Activated CD4-positive, alpha-beta T cell treated with anti-CD3 and anti-CD28 coated beads for 1 hour (primary cell): ENCODE measurements at places on chromosomes 7 and 10.

- no peak for DNase-seq
Observed at GRCh38 chr7:43757073-43757720, 1.3 kb upstream of the BLVRA start.

GRCh38 chr10:1289591-1289990 is 233.4 kb downstream of the WDR37 start:
- DNase-seq, result no peak

DNA sequence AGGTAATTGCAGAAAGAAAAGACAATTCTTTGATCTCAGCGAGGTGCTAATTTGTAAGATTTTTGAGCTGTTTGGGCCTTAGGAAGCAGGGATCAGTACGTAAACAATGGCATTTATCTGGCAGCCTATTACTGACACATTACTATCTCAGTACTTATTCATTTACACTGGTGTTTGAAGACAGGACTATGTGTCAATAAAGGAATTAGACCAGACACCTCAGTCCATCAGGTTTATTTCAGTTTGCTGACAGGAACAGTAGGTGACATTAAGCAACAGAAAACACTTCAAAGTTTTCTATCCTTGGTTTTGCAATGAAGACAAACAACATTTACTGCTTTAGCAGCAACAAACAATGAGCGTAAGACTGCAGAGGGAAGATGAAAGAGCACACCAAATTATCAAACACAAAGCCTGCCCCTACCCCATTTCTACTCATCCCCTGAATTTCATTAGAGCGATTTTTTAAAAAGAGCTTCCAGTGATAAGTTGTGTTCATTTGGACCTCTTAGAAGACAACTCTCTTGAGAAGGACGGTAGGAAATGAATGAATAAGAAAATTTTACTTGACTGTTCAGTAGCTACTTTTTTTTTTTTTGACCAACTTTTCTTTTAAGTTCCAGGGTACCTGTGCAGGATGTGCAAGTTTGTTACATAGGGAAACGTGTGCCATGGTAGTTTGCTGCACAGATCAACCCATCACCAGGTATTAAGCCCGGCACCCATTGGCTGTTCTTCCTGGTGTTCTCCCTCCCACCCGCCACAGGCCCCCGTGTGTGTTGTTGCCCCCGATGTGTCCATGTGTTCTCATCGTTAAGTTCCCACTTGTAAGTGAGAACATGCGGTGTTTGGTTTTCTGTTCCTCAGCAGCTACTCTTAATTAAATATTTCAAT is 138.8 kb downstream of the DKK1 start:
- DNase-seq, result no peak

DNA sequence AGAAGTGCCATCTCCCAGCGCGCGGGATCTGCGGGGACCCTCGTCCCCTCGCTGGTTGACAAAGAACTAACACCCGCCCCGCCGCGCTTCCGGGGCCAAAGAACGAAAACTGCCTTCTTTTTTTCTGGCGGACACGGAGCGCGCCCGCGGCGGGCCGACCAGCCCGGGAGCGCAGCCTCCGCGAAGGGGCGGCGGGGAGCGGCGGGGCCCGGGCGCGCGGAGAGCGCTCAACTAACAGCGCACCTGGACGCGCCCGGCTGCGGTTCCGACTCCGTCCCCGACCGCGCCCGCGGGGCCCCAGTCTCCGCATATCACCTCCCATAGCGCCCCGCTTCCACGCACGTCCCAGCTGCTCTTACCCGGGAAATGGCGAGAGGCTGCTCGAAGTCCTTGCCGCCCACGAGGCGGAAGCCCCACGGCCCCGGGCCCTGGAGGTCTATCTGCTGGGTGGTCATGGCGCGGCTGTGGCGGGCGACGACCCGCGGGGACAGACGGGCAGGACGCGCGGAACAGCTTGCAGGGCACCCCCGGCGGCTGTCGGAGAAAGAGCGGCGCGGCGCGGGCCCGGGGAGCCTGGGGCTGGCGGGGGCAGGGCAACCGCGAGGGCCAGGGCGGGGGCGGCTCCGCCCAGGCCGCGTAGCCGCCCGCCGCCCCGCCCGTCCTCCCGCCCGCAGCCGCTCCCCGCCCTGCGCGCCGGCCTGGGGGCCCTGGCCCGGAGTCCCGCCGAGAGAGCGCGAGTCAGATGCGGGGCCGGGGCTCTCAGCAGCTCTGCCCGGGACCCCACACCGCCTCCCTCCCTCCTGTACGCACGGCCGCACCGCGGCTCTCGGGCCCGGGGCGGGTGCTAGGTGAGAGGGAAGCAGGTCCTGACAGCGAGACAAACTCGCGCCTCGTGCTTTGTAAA is at the start of gene PDLIM1:
TSS of gene PDLIM1 (minus strand) at position 543 of the 904 bp plus-strand sequence. CDS start at position 455, 88 bp downstream.
- DNase-seq, result no peak

GRCh38 chr10:84194424-84195043 is at the start of gene CDHR1:
CDHR1 (plus strand) TSS chr10:84194537; CDS start chr10:84194761, 224 bp downstream.
- DNase-seq, result no peak

DNA sequence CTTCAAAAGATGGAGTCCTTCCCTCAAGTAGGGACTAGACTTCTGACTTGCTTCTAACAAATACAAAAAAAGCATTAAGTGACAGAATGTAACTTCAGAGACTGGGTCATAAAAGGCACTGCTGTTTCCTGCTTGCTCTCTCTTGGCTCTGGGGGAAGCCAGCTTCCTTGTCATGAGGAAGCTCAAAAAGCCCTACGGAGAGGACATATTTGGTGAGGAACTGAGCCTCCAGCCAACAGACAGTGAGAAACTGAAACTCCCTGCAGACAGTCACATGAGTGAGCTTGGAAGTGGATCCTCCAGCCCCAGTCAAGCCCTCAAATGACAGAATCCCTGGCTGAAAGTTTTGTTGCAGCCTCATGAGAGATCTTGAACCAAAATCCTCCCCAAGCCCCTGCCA is 26.3 kb upstream of the SLC35G1 start:
- no peak for DNase-seq

DNA sequence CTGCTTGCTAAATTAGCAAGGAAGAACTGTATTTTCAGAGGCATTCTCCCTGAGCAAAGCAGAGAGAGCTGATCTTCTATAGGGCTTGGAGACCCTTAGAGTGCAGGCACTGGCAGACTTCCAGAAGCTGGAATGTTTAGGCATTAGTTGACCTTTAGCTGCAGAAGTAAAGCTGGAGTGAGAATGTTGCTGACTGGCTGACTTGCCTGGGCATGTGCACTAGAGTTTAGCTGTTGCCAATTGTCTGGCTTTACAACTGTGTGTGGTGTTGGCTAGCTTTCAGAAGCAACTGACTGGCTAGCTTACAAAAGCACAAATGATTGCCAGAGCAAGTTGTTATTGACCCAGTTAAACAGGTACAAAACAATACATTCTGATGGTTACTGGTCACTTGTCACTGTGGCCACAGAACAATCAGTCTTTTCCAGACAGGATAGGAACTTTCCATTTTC is 25.1 kb downstream of the FAM13C start:
- no peak for DNase-seq

DNA sequence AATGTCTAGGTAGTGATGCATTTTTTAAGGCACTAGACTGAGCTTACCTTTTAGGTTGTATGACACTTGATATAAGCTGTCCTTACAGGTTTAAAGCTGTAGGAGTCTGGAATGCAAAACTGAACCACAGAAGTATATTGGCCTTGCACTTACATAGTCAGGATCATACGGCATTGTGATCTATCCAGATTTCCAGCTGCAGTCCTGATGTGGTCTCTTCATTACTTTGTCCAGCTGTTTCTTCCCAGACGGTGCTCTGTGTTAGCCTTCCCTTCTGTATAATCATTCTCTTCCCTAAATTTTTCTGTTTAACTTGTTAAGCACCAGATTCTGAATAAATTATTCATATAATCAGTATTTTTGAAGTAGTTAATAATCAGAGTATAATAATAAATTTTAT is 67.1 kb downstream of the AUTS2 start:
- DNase-seq, result no peak

DNA sequence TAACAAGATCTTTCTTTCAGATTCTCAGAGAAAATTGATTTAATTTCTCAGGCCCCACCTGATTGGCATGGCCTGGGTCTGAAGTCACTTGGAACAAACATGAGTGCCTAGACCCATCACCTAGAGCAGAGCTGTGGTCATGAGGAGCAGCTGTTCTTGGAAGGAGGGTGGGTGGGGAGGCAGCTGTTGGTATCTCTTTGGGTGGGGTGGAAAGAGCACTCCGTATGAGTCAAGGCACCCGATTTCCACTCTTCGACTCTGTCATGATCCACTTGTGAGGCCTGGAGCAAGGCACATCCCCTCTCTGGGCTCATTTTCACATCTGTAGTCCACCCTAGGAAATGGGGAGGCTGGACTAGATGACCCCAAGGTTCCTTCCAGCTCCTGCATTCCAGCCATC is 156.7 kb downstream of the C10orf105 start:
- no peak for DNase-seq

DNA sequence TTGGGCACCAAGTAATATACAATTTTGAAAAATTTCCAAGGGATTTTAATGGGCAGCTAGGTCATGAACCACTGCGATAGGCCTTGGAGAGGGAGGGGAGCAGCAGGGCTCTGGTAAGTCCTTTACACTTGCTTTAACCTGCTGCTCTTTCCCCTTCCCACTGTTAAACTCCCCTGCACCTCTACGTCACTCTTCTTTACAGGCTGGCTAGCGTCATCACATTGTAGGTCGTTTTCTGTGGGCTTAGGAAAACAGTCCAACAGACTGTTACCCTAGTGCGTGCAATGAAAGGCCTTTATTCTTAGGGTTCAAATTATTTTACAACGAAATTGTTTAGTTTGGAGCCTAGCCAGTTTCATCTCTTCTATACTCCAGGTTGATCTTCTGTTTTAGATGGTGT is 235.7 kb downstream of the AUTS2 start:
- no peak for DNase-seq

DNA sequence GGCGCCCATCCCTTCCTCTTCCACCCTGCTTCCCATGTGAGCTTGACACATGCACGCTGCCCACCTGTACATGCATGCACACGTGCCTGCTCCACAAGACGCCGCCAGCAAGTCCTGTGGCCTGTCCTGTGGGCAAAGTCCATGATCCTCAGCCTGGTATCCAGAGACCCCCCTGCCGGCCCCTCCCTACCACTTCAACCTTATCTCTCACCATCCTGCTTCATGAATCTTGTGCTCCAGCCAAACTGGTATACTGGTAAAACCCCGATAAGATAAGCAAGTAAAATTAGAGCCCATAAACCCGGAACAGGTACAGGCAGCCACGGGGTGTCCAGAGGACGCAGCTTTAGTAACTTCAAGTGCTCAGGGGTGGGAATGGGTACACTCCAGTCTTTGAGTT is 11.8 kb upstream of the TBXAS1 start:
- DNase-seq, result no peak

- no peak for DNase-seq
Observed at GRCh38 chr7:81233208-81233940, 314.5 kb upstream of the SEMA3C start.

DNA sequence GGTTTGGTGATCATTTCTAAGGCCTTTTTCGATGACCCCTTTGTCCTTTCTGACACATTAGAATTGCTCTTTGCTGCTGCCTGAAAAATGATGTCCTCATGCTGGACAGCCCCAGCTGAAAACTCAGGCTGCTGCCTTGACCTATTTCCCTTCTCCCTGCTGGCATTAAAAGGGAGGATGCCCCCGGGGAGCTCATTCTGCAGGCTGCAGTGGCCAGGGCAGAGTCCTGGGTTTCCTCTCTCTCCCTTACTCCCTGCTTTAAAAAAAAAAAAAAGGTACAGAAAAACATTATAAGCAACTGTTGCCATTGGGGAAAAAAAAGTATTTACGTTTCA is 35.4 kb downstream of the LRRC4 start:
- DNase-seq, result no peak

- DNase-seq, result no peak
Observed at GRCh38 chr7:26454180-26454579, 162.5 kb downstream of the SNX10 start.

GRCh38 chr10:92187101-92187500 is 103.8 kb downstream of the CPEB3 start:
- no peak for DNase-seq

DNA sequence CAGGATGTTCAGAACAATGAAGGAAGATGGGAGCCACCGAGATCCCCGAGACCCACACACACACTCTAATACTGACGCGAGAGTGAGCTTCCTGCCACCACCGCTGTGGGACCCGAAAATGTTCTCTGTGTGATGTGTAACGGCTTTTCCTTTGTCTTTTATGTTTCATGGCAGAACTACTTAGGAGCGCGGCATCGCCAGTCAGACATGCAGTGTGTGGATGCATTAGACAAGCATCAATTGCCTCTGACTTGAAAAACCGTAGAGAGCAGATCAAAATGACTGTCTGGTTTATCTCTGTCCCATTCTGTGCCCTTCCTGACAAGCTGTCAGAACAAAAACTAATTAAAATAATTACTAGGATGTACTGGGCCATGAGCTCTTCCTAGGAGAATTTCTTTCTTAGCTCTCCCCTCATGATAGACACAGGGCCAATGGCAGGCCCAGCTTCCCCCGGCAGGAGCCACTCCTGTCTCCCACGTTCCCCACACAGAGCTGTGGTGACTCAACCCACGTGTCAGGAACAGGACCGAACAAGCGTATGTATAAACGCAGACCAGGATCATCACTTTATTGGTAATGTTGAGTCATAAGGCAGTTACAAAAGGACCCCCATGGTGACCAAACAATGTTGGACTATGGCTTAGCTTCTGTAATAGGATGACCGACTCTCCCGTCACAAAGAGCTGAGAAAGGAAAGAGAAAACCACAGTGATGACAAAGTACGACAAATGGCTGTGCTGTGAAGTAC is 705.0 kb downstream of the PARD3 start:
- no peak for DNase-seq

DNA sequence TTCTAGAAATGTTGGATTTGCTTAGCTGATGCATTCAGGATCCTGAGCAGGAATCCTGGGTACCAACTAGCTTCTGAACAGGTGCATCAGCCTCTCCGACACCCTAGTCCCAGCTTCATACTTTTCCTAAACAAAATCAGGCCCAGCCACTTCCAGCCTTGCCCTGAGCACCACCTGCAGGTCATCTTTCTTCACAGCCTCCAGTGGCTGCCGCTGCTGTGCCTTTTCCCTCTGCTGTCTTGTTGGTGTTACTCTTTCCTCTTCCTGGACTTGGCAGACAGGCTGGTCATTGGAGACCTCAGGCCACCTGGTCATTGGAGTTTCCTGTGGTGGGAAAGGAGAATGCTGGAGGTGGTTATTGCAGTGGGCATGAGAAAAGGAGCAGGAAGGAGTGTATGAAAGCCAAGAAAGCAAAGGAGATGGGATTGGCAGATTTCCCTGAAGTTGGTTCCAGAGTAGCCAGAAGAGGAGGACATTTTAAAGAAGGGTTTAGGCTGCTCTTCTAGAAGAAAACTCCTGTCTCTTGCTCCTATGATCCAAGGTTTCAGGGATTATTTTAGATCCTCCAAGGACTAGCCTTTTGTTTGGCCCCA is 48.2 kb upstream of the NFKB2 start:
- no peak for DNase-seq

GRCh38 chr7:7996568-7996967 is 28.0 kb downstream of the GLCCI1 start:
- no peak for DNase-seq

- DNase-seq, result no peak
Observed at GRCh38 chr10:32582946-32583345, 137.0 kb downstream of the CCDC7 start.
